ENCODE measurements at places on chromosomes 5 and 9.

- no peak for DNase-seq
Measured at GRCh38 chr9:72205513-72205912, 56.3 kb downstream of the GDA start.

GRCh38 chr9:128206916-128207910 lies 4.0 kb downstream of the DNM1 start:
- DNase-seq, result no peak

DNA sequence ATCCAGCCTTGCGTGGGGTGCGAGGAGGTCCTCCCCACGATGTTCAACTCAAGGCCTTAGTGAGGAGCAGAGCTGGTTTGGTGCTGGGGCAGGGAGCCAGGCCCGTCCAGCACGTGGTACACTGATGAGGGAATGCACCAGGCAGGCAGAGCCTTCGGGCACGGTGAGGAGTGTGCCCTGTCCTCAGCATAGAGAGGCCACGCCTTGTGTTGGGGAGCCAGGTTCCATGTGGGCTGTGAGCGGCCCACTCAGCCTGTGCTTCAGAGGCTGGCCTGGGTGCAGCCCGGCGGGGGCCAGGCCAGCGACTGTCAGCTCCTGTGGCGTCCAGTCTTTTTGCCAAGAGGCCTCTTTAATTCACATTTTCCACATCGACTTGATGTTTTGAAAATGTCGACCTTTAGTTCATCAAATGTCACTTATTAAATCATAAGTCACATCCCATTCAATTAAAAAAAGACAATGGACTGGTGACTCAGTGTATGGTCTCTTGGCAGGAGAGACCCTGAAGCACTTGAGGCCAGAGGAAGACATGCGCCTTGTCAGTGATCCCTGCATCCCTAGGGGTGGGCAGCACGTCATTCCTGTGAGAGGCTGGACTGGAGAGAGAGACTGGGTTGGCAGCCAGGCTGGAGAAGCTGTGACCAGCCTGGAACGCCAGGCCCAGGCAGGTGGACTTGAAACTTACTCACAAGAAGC lies 21.7 kb downstream of the ERGIC1 start:
- DNase-seq, result no peak

- DNase-seq, result no peak
Measured at GRCh38 chr5:124132843-124133242, 613.6 kb downstream of the ZNF608 start.

DNA sequence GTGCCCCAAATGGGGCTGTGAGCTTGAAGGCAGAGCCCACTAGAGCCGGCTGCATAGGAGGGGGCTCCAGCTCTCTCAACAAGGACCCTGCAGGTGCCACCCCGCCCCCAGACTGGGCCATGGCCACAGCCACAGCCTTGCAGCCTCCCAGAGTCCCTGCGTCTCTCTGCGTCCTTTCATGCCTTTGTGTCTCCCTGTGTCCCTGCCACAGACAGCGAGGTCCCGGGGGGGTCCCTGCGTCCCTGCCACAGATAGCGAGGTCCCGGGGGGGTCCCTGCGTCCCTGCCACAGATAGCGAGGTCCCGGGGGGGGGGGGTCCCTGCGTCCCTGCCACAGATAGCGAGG lies 6.3 kb downstream of the NOXA1 start:
- DNase-seq, result no peak

- no peak for DNase-seq
Measured at GRCh38 chr5:171675511-171675910, 110.1 kb upstream of the SMIM23 start.

DNA sequence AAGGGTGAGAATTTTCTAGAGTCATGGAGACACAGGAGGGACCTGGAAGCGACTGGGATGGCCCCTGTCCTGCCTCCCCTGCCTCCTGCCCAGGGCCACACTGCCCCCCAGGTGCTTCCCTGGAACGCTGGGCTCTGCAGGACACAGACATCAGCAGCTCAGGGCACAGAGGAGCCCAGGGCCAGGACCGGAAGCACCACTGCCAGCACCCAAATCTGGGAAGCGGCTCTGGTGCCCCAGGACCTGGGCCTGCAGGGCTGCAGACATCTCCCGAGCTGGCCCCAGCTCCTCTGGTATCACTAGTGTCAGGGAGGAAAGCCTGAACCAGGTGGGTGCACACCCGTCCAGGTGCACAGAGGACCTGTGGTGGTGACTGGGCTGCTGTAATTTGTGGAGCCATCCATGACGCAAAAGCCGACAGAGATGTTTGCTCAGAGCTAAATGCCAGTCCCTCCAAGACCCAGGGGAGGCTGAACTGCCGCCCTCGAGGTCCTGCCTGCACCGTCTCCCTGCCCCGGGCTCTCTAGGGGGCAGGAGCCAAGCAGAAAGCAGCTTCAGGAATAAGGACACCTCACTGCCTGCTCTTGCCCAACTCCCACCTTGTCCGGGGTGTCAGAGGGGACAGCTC lies 46.0 kb upstream of the SIMC1 start:
- DNase-seq, result no peak
